Activated CD8-positive, alpha-beta memory T cell treated with anti-CD3 and anti-CD28 coated beads, Interleukin-2, amount 50 U/mL, for 48 hours (primary cell): ENCODE measurements at places on chromosomes 4 and X.

- DNase-seq, result no peak
Observed at GRCh38 chrX:152902502-152902820, 4.6 kb downstream of the ZNF185 start.

GRCh38 chr4:86359944-86360478, at the start of gene MAPK10:
Gene MAPK10, minus strand, starts transcription at chr4:86360053.
- DNase-seq, result no peak

GRCh38 chr4:79927931-79928330, 145.1 kb downstream of the ANTXR2 start:
- DNase-seq, result no peak

DNA sequence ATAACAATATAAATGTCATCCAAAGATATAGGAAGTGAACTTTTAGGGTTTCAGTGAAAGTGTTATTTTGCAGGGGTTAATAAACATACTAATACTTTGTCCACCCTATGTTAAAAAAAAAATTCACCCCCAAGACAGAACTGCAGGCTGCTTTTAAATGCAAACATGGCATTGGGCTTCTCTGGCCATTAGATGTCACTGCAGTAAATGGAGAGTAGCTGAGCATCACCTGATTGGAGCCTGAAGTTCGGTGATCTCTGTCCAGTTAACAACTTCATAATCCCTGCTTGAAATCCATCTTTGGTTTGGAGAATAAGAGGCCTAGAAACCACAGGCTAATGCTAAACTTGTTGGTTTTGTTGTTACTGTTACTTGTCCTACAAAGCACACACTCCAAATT, 18.7 kb downstream of the SLC25A43 start:
- no peak for DNase-seq

- DNase-seq, result no peak
Observed at GRCh38 chrX:121642415-121642814, 595.0 kb downstream of the GLUD2 start.

GRCh38 chr4:125464146-125464545, 149.4 kb downstream of the FAT4 start:
- no peak for DNase-seq

GRCh38 chr4:3241898-3242524, 6.9 kb upstream of the MSANTD1 start:
- DNase-seq, result no peak

- DNase-seq, result no peak
Observed at GRCh38 chrX:16023790-16024734, 99.3 kb upstream of the GRPR start.

DNA sequence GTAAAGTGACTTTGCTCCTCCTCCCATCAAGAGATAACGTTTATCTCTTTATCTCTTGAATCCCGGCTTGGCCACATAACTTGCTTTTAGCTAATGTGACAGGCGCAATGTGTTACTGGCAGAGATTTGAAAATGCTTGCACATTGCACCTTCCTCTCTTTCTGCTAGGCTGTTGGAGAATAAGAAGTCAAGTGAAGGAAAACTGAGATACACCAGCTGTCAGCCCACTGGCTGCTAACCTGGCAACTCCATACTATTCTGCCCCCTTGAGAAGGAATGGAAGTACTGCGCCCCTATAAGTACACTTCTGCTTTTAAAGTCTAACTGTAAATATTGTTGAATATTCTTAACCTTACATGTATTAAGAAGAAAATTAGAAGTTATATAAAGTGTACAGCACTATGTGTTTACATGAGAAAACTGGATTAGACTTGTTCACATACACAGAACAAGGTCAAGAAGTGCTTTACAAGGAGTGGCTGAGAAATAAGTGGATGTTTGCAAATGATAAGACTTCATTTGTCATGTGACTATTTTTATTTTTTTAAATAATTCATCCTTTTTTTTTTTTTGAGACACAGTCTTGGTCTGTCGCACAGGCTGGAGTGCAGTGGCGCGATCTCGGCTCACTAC, 424.5 kb upstream of the CTSO start:
- no peak for DNase-seq

DNA sequence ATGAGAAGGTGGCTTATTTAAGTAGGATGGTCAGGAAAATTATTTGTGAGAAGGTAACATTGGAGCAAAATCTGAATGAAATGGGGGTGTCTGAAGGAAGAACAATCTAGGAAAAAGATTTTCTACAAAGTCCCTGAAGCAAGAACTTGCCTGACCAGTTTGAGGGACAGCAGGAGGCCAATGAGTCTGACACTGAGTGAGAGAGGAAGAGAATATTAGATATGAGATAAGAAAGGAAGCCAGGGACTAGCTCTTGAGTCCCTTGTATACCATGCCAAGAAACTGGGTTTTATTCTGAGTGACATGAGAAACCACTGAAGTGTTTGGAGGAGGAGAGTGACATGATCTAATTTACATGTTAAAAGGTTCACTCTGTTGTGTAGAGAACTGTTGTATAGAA, 1478.9 kb downstream of the RPA4 start:
- no peak for DNase-seq

DNA sequence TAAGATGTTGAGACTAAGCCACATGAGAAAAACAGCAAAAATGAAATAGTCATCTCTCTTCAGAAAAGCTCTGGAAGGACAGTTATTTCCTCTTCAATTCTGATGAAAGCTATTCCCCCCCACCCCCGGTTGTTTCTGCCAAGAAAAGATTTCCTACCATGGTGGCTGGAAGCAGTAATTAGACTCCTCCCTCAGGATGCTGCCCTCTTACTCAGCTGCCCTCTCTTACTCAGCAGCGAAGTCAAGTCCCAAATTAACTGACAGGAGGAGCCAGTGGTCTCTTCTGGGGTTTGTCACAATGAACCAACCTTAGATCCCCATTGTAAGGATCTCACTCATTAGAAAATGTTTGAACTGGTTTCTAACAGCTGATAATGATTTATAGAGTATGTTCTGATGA, 38.0 kb downstream of the GPM6B start:
- DNase-seq, result no peak

GRCh38 chr4:13483136-13483767, 888 bp downstream of the RAB28 start:
- no peak for DNase-seq

GRCh38 chr4:185797018-185797417, 15.0 kb downstream of the SORBS2 start:
- no peak for DNase-seq

GRCh38 chr4:60992037-60992436, 208.1 kb upstream of the ADGRL3 start:
- no peak for DNase-seq

DNA sequence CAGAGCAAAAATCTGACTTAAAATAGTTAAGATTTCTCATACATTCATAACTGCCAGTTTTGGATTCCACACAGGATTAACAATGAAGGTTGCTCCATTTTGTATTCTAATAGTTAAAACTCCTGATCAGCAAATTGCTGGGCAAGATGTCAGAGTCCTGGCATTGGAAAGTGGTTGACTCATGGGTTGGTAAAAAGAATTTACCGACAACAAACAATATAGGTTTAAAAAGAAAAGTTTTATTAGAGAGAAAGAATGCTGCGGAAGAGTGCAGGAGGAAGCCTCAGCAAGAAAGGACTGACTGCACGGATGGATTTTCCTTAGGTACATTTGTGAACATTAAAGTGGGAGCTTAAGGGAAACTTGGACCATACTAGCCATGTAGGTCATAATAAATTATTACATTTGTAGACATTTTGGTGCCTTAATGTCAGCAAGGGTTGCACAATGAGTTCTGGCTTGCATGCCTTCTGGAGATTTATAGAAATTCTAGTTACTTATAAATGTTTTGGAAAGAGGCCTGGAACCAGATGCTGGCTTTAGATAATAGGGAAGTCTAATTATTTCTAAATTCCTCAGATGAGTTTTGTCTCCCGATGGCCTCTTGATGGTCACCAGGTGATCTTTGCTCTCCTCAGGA, 25.4 kb upstream of the IL2 start:
- DNase-seq, result no peak

DNA sequence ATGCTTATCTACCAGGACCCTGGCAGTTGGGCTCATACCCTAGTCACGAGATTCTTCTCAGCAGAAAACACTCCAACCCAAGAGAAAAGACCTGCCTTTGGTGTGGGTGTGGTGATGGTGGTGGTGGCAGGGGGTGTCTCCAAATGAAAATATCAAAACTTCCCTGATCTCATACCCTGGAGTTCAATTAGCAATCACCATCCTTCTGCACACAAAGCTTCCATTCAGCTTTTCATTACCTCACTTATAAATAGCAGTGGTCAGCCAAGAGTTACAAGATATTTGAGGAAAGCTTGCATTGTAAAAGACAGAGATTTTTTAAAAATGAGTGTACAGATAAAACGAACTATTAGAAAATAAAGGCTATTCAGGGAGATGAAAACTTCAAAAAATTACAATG, 580.8 kb upstream of the MAGEB2 start:
- DNase-seq, result no peak

- no peak for DNase-seq
Observed at GRCh38 chr4:61251129-61251528, 51.0 kb downstream of the ADGRL3 start.

DNA sequence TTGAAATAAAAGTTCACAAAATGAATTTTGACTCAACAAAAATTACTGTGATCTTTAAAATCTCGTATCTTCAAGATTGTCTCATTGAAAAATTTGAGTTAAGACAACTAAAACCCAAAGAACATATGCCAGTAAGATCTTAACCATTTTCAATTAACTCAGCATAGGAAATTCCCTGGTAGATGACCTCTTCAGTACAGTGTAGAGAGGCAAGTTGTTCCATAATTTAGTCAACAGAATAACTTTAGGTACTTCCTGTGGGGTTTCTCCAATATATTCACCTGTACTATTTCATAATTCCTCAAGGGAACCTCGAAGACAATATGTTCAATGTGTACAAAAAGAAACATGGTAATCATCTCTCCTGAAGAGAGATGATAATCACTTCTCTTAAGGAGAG, 145.3 kb downstream of the COL25A1 start:
- DNase-seq, result no peak

- no peak for DNase-seq
Observed at GRCh38 chr4:166823126-166823525, 411.2 kb downstream of the SPOCK3 start.

- DNase-seq, result no peak
Observed at GRCh38 chrX:7109838-7110793, 37.4 kb upstream of the STS start.

DNA sequence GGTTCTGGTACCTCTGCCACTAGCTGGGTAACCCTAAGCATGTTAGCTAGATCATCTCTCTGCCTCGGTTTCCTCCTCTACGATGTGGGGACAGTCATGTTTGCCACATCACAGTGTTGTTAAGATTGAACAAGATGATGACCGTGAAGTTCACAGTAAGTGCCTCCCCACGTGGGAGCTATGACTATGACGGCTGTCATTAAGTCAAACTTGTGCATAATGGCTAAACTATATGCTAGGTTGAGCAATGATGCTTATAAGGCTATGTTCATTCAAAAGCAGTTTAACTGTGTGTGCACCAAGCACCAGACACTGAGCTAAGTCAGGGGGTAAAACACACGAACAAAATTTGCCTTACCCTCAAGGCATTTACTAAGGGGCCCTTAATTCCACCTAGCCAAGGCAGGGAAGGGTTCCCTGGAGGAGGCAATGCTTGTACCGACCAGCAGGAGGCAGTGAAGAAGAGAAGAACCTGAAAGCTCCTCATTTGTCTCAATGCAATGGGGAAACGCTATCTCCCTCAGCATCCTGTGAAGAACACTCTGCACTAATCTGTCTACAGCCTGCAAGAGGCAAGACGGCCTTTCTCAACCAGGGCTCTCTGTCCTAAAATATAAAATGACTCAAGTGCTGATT, 52.9 kb downstream of the MAP7D2 start:
- no peak for DNase-seq
